ENCODE measurements at places on chromosomes 2 and 18.

GRCh38 chr2:190318514-190318913, 1.1 kb downstream of the HIBCH start:
- DNase-seq = no peak

DNA sequence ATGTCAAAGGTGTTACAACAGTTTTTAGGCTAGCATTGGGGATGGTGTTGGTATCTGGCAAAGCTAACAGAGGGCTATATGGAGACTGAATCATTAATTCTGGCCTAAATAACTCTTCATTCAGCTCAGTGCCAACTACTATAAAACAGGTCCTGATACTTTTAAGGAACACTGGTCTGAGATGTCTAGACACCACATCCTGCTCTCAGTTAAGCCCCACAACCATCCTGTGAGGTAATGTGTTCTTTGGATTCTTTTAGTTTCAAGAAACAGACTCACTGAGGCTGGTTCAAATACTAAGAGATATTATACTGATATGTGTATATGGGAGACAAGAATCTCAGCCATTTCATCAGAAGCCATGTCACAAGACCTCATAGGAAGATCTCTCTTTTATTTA, 14.2 kb upstream of the HK2 start:
- DNase-seq = no peak

DNA sequence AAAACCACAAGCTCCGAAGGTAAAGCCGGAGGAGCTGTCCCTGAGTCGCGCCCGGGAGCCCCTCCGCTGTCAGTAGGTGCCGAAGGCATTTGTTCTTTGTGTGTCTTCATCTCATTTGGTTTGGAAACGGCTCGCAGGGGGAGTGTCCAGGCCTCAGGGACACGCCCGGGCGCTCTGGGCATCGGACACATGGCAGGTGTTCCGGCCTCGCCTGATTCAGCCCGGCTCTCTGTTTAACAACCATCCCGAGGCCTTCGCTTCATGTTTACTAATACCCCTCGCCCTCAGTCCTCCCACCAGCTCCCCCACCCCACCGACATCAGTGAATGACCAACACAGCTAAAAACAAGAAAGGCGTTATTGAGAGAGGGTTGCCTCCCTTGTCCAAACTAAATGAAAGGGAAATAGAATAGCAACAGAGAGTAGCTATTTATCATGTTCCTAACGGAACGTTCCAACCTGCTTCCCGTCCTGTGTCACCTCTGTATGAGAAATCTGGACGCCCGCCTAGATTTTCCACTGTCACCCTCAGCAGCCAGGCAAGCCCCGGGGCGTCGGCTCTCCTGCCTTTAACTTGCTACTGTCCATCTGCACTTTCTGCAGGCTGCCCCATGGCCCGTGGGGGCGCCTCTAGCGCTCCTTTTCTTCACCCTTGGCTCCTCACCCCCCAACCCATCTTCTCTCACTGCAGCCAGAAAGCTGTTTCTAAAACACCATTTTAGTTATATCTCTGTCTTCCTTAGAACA, 73.9 kb downstream of the MYCN start:
- DNase-seq = no peak

GRCh38 chr2:69275490-69275889, 111.5 kb downstream of the GFPT1 start:
- no peak for DNase-seq

GRCh38 chr2:12766421-12766879, 49.7 kb downstream of the TRIB2 start:
- no peak for DNase-seq

GRCh38 chr2:173017646-173018420, 57.8 kb upstream of the MAP3K20 start:
- DNase-seq = no peak

- no peak for DNase-seq
Observed at GRCh38 chr2:203777030-203777429, 70.6 kb downstream of the CD28 start.

- DNase-seq = no peak
Observed at GRCh38 chr2:224645722-224646121, 60.6 kb upstream of the CUL3 start.

GRCh38 chr2:203360833-203361430, 32.7 kb downstream of the ABI2 start:
- no peak for DNase-seq

DNA sequence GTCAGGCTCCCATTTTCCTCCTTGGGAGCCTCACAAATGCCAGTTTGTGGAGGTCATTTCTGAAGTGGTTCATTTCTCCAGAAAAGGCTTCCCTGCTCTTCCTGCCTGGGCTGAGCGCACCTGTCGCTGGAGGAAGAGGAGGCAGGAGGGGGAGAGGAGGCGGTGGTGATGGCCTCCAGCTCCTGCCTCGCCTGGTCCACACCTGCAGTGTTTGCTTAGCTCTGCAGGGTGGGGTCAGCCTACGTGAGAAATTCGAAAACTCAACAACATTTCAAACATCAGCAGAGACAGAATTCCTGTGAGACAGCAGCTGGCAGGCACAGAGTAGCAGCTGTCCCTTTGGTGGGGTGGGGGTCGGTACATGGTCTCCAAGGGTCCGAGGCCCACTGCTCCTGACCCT, 7.9 kb downstream of the IMPA2 start:
- no peak for DNase-seq

GRCh38 chr2:182368996-182369395, 57.8 kb downstream of the PDE1A start:
- no peak for DNase-seq

DNA sequence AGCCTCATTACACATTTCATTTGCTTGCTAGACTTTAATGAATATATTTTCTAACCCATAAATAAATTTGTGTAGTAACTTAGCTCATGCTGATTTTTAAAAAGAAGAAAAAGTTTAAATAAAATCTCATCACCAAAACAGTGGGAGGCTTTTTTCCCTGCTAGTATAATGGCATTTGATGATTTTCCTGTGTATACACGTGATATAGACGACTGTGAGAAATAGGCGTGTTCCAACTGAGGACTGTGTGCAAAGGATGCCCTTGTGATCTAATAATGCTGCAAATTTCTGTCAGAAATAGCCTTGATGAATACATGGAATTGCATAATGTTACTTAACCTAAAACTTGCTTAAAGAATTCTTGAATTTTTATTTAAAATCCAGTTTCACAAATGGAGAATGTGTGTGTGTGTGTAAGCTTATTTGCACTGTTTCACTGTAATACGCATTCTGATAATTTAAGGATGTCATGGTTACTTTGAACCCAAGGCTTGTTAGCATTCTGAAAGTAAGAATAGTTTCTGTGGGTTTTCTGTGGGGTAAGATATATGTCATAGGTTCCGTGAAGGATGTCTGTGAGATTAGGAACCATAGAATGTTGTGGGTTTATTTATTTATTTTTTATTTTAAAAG, 178.0 kb downstream of the DLGAP1 start:
- DNase-seq = no peak

Data from myocyte (in vitro differentiated cells).